ENCODE measurements at places on chromosomes 6 and 20.

DNA sequence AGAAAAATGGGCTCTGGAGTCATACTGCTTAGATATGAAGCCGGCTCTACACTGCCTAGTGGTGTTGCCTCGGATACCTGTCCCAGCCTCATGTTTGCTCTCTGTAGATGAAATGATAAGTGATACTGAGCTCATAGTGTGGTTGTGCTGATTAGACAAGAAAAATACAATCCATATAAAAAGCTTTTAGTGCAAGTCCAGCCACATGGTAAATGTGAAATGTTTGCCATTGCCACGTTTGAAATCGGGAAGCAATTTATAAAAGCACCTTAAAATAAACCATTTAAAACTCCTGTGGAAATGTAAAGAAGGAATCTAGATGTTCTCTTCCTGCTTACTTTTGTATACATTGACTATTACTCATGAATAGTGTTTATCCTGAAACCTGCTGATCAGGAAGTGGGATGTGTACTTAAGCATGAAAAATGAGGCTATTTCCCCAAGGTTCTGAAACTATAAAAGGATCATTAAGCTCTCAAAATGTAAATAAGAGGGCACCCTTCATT lies 13.1 kb upstream of the PBOV1 start:
- DNase-seq = no peak

DNA sequence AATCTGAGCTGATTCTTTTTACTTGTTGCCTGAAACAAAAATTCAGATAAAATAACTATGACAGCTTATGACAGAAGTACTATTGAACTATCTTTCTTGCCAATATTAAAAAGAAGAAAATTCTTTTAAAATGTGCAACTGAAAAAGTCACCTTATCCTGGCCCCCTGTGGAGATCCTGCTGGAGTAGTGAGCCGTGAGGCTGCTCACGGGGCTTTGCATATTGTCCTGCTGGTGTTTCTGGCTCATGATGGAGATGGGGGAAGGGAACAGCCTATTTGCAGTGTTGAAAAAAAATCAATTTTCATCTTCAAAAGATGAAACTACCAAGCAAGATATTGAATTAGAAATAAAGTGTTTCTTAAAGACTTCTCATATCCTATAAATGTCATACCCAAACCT lies 216.0 kb downstream of the SAMD5 start:
- DNase-seq = no peak

GRCh38 chr20:55760586-55760985 lies 244.7 kb downstream of the CBLN4 start:
- DNase-seq = no peak

GRCh38 chr6:147774856-147775255 lies 266.4 kb downstream of the SAMD5 start:
- DNase-seq = no peak

- DNase-seq = no peak
These were observed 29.9 kb downstream of the FBXO30 start for GRCh38 chr6:145784683-145785082.

DNA sequence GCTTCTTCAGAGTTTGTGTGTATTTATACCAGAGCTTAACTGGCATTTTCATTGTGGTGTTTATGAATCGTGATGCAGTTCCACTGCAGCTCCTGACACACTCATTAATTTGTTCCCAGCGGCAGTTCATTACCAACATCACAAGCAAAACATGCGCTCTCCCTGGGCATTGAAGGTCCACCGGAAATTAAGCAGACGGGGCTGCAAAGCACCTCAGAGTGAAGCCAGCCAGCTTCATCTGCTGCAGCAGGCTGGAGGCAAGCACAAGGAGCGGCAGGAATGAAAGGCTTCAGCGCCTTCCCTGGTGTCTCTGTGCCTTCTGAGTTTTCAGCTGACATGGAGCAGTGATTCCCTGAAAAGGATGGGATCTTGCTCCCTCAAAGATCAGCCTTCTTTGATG lies 246.0 kb upstream of the SPTLC3 start:
- no peak for DNase-seq

DNA sequence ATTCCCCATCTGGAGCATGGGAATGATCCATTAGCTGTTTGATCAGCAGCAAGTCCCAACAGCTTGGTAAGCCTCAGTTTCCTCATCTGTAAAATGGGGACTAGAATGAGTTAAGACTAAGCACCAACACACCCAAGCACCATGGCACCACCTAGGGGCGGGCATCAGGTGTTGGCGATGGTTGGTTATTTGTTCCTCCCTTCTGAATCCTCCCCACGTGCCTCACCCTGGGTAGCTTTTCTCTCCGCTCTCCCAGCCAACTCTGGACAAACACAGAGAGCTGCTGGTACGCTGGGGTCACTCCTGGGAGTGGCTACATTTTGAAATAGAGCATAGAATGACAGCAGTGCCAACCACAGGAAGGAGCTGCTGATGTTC lies 13.3 kb upstream of the ITPR3 start:
- no peak for DNase-seq

- no peak for DNase-seq
These were observed 194.6 kb downstream of the OTOR start for GRCh38 chr20:16942756-16943155.

Data from NK-92 treated with Interleukin-12 subunit alpha and Interleukin-12 subunit beta, amount 100 ng/mL, for 24 hours (cell line).